Hematopoietic multipotent progenitor cell treated with erythropoietin and hydrocortisone succinate and interleukin-3 and kit ligand, for 6 days (in vitro differentiated cells): ENCODE measurements at places on chromosomes 7 and 10.

- DNase-seq, result no peak
Observed at GRCh38 chr7:12975412-12975811, 288.0 kb downstream of the ARL4A start.

DNA sequence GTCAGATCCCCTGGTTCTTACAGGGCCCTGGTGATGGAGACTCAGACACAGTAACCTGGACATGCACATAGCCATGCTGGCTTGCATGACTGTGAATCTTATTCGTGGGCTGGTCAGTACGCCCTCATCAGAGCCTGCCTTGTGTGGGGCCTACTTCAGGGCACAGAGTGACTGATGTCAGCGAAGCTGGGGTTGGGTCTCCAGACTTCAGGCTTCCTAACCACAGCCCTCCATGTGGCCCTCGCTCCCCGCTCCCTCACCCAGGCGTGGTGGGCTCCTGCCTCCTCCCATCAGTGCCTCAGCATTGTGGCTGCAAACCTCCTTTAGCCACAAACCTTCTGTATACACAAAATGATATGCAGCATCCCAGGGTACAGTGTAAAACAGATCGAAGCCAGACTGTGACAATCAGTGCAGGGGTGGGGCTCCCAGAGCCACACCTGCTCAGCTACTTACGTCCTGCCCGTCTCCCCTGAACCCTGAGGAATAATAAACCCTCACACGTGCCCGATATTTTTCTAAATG is 7.1 kb upstream of the C10orf105 start:
- DNase-seq, result no peak

GRCh38 chr10:99235658-99236626 is at the start of gene HPSE2:
HPSE2 (minus strand) TSS chr10:99235852.
- DNase-seq, result peak; percentile 22

GRCh38 chr7:151314401-151314800 is 27.2 kb upstream of the NUB1 start:
- DNase-seq, result peak; percentile 5

GRCh38 chr10:100773646-100774045 is 28.3 kb downstream of the PAX2 start:
- DNase-seq, result no peak

DNA sequence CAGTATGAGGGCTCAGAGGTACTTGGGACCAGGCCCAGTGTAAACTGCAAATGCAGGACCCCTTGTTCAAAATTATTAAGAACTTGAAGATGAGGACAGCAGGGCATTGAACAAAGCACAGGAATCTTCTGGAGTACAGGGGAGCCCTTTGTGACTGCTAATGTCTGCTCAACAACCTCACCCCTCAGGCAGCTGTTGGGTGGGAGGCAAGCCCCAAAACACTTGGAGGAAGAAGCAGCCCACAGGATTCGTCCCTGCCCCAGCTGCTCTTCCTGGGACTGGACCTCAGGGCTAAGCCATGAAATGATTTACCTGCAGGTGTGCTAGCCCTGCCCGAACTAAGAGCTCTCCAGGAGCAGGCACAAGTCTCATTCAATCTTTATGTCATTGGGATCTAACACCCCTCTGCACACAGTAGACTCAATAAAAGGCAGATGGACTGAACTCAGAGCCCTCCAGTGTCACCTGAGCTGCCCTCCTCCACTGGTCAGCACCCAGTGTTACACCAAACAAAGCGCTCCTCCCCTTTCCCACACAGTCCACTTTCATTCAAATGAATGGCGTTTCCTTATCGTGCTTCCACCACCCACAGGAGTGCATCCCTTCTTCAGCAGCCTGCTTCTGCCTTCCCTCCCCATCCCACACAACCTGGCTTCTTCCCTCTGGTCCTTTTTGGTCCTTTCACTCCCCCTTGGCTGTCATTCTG is 1.0 kb downstream of the TRPV5 start:
- no peak for DNase-seq
